Left ventricle myocardium inferior (tissue), 1 donor: ENCODE measurements at places on chromosomes 7 and 10. TPM values are rescaled to one million over a fixed set of nuclear protein-coding genes. Genes with fewer than 3 reads are reported as not detected.

DNA sequence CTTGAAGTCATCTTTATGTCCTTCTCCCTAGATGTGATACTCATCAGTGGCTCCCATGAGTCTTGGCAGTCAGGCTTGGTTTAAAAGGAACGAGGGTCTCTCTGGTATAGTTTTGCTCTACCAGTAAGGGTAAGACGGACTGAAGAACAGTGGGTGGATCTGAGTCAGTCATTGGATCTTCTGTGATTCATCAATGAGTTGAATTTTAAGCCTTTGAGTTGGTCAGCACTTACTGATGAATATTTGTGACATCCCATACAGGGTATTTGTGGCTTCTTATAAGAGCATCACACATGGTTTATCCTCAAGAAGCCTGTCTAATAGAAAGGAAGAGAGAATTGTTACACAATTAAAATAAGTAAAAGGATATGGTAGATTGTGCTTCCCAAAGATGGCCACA lies 87.3 kb upstream of the NAMPT start:
- DNase-seq, result no peak

The CHPF2 gene
- 17.3 TPM for total RNA-seq

The ADAM8 gene
- 1.4 TPM for total RNA-seq

DNA sequence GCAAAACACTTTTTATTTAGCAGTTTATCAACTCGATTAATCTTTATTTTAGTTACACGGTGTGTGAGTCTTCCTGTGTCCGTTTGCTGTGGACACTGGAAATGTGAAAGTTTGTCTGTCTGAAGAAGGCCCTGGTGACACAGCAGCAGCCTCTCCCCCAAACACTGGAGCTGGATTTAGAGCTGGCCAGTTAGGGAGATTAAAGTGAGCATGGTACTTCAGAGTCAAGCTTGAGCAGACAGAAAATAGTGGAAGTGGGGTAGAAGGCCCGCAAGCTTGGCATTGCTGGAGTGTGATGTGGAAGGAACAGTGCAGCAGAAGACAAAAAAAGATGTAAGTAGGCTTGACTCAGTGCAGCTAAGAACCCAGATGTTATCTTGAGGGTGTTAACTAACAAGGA lies 85.9 kb downstream of the POM121L12 start:
- DNase-seq, result no peak

The ZNF853 gene
- 15.0 TPM for total RNA-seq

DNA sequence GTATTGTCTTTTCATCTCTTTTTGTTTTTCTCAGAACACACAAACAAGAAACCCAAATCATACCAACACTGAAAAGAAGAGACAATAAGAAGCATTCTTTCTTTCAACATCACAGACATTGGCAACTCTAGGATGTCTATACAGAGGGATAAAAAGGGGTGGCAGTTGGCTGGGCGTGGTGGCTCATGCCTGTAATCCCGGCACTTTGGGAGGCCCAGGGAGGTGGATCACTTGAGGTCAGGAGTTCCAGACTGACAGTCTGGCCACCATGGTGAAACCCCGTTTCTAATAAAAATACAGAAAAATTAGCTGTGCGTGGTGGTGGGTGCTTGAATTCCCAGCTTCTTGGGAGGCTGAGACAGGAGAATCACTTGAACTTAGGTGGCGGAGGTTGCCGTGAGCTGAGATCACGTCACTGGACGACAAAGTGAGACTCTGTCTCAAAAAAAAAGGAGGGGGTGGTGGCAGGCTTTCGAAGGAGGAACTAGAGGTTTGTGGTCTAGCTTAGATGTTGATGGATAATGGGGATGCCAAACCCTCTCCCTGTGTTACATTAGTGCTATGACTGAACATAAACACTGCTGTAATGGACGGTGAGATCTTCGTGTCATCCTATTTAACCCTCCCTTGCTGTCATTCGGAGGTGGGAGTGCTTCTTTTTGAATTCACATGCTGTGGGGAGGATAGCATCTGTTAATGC lies 9.4 kb downstream of the CNNM2 start:
- DNase-seq, result no peak

- DNase-seq, result peak; percentile 36
These were observed 44.9 kb downstream of the BAMBI start for GRCh38 chr10:28722065-28722803.

GRCh38 chr7:98628418-98628817 lies 11.3 kb downstream of the NPTX2 start:
- DNase-seq, result no peak

- DNase-seq, result no peak
These were observed 79.1 kb downstream of the CCSER2 start for GRCh38 chr10:84407388-84408049.

The IGF2BP3 gene
- 0.38 TPM for total RNA-seq

DNA sequence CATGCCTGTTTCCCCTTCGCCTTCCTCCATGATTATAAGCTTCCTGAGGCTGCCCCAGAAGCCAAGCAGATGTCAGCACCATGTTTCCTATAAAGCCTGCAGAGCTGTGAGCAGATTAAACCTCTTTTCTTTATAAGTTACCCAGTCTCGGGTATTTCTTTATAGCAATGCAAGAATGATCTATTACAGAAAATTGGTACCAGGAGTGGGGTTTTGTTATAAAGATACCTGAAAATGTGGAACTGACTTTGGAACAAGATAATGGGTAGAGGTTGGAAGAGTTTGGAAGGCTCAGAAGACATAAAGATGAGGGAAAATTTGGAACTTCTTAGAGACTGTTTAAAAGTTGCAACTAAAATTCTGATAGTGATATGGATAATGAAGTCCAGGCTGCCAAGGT lies 4.8 kb upstream of the RSU1 start:
- no peak for DNase-seq

The VAX1 gene
- total RNA-seq, result not detected

The ELMO1 gene
- 10.0 TPM for total RNA-seq

The STAG3 gene
- 0.74 TPM for total RNA-seq

GRCh38 chr10:97731346-97732051 lies 5.4 kb upstream of the ZFYVE27 start:
- DNase-seq, result no peak

- DNase-seq, result no peak
These were observed 268.4 kb upstream of the NPVF start for GRCh38 chr7:25496476-25497368.

DNA sequence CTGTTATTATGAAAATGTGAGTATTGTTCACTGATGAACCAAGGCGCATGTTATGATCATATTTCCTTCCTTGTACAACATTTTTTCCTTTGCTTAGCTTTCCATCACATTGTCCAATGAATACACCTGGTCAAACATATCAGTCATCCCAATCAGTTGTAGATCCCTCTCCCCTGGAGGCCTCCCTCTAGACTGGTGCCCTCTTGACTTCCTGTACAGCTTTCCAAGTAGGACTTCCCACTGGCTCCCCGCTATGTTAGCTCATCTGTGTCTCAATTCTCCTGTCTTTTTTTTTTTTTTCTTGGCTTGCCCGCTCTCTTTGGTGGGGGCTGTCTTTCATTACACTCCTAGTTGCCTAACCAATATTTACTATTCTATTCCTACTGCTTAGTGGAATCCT lies 214.2 kb upstream of the NPY start:
- no peak for DNase-seq

The SUGCT gene
- 5.0 TPM for total RNA-seq

The ZNF804B gene
- not detected for total RNA-seq

DNA sequence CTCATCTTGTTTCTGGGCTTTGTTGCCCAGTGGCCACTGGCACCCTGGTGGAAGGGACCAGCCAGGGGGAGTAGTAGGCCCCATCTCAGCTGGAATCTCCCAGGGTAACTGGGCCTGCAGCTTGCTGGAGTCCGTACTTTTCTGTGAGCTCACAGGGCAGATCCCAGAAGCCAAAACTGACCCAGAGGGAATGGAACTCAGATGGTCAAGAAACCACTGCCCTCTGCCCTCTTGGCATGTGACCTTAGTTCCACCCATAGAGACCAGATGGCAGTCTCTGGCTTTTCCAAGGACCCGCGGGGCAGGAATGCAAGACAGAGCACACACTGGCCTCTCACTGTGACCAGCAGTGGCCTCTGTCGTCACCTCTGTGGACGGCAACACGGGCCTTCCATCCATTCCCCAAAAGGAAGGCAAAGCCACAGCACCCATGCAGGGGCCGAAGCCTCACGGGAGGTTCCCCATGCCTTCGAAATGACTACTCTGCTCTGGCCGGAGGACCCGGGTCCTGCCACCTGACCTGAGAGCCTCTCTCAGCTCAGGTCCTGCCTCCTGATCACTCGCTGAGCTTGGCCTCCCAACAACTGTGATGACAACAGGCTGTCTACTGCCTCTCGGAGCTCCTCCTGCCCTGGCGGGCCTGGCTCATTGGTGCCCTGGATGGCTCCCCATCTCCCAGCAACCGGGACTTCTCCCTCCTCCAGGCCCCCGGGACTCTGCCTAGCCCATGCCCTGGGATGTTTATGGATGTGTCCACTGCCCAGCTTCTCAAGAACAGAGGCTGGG lies 29.9 kb downstream of the MYL10 start:
- no peak for DNase-seq

The CYP26C1 gene
- not detected for total RNA-seq

- no peak for DNase-seq
These were observed 20.4 kb downstream of the FRMPD2 start for GRCh38 chr10:48253970-48254657.

DNA sequence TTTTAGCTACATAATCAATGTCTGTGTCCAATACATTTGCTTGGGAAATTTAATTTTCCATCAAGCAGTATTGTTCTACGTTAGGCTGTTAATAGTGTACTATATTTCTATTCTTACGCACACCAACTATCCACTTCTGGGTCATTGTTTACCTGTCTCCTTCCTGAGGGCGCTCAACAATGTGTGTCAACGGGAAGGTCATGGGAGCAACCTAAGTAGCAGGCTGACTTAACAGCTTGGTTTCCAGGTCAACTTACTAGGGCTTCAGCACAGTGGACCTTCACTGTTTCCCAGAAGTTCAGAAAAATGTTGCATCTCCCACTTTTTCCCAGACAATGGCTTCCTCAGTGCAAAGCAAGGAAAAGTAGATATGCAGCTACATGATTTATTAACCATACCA lies 13.7 kb downstream of the THSD7A start:
- no peak for DNase-seq

The TMEM270 gene
- total RNA-seq, result not detected

The OR2A1 gene
- total RNA-seq, result not detected

DNA sequence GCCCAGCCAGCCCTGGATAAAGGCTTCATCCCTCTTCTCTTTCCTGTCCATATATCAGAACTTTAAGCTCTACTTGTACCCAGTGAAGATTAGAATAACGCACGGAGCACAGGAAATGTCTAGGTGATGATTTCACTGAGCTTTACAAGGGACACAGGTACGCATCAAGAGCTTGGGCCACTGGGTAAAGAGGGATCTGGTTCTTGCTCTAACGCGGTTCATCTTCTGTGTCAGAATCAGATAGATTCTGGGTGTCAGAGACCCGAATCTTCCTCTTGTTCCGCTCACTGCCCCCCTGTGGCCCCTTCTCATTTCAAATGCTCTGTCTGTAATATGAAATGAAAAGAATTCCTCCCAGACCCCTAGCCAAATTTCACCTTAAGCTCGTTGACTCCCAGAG lies 24.7 kb downstream of the IL2RA start:
- no peak for DNase-seq

The EPO gene
- not detected for total RNA-seq

The ABCB4 gene
- total RNA-seq, result 4.2 TPM

GRCh38 chr7:44093102-44093641 lies 10.8 kb upstream of the POLM start:
- DNase-seq, result no peak

DNA sequence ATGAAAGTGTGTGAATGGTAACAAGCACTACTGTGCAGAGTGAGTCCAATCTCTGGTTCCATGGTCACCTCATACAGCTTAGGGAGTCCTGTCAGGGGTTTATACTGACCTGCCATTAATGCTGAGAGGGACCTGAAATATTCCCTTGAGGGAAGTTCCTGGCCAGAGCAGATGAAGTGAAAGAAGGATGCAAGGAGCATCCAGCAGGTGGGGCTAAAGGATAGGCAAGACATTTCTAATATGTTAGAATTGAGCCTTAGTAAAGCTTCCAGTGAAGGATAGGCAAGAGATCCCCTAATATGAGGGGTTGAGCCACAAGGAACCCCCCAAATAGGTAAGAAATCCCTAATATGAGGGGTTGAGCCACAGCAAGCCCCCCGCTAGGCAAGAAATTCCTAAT lies 25.5 kb upstream of the FAM221A start:
- DNase-seq, result no peak

The GIMAP7 gene
- total RNA-seq, result 16.8 TPM

GRCh38 chr7:125090596-125090995 lies 161.0 kb upstream of the POT1 start:
- DNase-seq, result no peak

DNA sequence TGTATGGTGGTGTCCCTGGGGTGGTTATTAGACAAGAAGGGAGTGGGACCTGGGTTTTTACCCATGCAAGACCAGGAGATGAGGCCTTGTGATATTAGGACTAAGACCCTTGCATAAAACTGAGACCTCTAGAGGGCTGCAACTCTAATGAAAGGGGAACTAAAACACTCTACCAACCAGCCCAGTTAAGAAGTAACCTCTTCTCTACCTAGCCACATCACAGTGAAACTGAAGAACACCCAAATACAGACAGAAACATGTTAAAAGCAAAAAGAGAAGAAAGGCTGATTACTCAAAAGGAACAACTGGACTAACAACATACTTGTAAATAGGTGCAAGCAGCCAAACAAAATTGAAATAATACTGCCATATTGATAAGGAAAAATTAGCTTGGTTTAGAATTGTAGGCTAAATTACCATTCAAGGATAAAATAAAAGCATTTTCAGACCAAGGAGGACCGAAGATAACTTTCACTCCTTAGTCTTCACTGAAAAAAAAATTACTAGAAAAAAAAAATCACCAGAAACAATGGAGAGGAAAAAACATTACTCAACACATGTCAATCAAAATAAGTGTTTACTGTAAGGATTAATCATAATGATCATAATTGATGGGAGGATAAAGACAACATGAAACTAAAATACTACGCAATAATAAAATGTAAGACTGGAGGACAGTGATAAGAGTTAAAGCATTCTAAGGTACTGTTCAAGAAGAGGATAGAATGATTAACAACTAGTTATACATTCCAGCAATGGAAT lies 27.6 kb downstream of the ERLIN1 start:
- no peak for DNase-seq

DNA sequence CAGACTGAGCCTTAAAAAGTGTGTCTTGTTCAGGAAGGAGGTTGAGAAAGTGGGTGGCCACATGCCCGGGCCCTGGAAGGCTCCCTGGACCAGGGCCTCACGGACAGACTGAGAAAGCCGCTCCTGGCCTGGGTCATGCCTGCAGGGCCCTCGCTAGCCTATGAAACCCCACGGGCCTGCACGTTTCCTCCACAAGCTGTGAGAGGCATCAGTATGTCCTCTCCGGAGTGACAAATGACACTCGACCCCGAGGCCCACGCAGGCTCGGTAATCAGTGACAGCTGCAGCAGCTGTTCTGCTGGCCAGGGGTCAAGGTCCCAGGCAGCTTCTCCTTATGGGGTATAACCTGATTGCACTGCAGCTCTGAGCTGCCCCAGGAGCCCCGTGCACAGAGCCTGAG lies 47.6 kb downstream of the ASB13 start:
- DNase-seq, result peak; percentile 63

- DNase-seq, result no peak
These were observed 36.0 kb downstream of the AGR3 start for GRCh38 chr7:16845746-16846145.

- DNase-seq, result no peak
These were observed 92.8 kb upstream of the INSIG1 start for GRCh38 chr7:155204744-155205367.

GRCh38 chr7:477626-478220 lies 41.9 kb downstream of the PDGFA start:
- peak; percentile 6 for DNase-seq

GRCh38 chr10:86233131-86233530 lies 133.5 kb downstream of the GRID1 start:
- no peak for DNase-seq

The PRPS1L1 gene
- not detected for total RNA-seq
